H54 (cell line): ENCODE measurements at places on chromosomes 2 and 18.

GRCh38 chr2:15615301-15615920 is 23.7 kb downstream of the DDX1 start:
- no peak for DNase-seq

DNA sequence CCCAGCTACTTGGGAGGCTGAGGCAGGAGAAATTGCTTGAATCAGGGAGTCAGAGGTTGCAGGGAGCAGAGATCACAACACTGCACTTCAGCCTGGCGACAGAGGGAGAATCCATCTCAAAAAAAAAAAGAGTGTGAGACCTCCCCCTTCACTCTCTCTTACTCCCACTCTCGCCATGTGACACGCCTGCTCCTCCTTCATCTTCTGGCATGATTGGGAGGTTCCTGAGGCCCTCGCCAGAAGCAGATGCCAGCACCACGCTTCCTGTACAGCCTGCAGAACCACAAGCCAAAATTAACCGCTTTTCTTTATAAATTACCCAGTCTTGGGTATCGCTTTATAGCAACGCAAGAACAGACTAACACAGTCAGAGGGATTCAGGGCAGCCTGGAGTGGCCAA is 66.3 kb upstream of the CREB1 start:
- no peak for DNase-seq

GRCh38 chr18:80074697-80075096 is 34.4 kb upstream of the ADNP2 start:
- DNase-seq, result no peak

DNA sequence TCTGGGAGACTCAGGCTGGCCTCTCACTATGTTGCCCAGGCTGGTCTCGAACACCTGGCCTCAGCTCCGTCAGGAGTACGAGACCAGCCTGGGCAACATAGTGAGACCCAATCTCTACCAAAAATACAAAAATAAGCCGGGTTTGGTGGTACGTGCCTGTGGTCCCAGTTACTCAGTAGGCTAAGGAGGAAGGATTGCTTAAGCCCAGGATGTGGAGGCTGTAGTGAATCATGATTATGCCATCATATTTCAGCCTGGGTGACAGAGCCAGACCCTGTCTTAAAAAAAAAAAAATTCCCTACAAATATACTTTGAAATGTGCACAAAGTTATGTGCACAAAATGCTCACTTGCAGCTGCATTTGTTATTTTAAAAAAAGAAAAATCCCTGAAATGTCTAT is 26.3 kb upstream of the AGAP1 start:
- no peak for DNase-seq

DNA sequence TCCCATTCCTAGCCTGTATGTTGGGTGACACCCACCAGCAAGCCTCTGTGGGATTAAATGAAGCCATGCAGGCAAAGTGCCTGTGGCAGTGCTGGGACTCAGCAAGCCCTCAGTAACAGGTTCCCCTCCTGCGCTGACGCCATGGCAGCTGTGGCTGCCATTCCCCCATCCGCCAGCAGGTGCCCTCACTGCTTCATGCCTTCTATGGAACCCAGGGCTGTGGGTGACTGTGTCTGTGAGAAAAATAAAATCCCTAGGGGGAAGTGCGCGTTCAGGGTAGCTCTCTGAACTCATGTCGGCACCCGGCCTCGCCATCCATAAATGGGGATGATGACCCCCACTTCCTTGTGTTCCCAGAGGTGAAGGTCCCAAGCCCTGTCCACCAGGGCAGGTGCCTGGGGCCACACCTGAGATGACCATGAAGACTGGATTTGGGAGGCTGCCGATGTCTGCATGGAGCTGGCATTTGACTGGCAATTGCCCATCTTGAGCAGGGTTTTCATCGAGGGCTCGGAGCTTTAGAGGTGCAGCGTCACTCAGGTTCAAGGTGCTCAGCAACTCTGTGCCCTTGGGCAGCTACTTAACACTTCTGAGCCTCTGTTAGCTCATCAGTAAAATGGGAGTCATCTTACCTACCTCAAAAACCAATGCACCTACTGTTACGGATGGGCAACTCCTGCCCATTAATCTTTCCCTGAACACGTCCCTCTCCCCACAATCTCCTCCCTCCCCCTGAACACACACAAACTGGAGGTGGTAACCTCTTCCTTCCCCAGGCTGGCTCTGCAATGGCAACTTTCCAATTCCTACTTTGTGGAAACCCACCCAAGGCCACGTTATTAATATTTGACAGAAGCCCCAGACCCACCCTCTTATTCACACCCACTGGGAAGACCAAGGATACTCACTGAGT is 2.9 kb upstream of the MAL start:
- DNase-seq, result peak; percentile 81

GRCh38 chr2:74232426-74232825 is 34.0 kb downstream of the MTHFD2 start:
- no peak for DNase-seq

GRCh38 chr2:45826884-45827635 is 175.6 kb downstream of the PRKCE start:
- peak; percentile 76 for DNase-seq

DNA sequence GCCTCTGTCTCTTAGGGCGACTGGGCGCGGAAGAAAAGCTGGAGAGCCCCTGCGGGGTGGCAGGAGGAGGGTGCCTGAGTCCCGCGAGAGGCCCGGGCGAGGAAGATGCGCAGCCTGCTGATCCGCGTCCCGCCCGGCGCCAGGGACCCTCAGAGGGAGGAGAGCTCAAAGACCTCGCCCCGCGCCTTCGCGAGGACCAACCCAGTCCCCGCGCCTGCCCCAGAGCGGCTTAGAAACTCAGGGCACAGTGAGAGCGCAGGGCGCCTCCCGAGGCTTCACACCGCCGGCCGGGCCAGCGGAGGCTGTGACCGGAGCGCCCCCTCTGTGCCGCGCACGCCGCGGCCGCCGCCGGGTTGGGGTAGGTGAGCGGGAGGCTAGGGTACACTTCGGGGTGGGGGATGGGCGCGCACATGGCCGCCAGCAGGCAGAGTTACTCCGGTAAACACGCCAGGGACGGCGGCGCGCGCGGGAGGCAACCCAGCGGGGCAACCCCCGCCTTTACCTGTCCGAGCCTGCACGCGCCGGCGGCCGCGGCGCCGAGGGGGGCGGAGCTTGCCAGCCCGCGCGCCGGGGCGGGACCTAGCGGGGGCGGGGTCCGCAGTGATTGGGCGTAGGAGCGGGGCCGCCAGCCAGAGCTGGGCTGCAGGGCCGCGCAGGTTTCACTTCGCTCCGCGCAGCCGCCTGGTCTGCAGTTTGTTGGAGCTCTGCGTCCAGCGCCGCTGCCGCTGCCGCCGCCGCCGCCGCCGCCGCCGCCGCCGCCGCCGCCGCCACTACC is at the start of gene BCL2L11:
BCL2L11 (plus strand) TSS at position 662 of the 775 bp plus-strand sequence. CDS start 2,832 bp downstream, outside the sequence.
- DNase-seq, result peak; percentile 89

- DNase-seq, result no peak
Measured at GRCh38 chr2:161172901-161173540, 12.8 kb downstream of the TANK start.

GRCh38 chr2:159046966-159047365 is 78.5 kb downstream of the TANC1 start:
- no peak for DNase-seq

GRCh38 chr2:111019381-111019780 is 101.3 kb upstream of the BCL2L11 start:
- no peak for DNase-seq

GRCh38 chr2:60070196-60070595 is 483.3 kb downstream of the BCL11A start:
- no peak for DNase-seq

- no peak for DNase-seq
Measured at GRCh38 chr2:182248362-182248761, 178.5 kb downstream of the PDE1A start.

GRCh38 chr2:220703279-220703678 is 868.8 kb downstream of the EPHA4 start:
- DNase-seq, result no peak

- no peak for DNase-seq
Measured at GRCh38 chr2:207141386-207141785, 24.4 kb downstream of the KLF7 start.

- DNase-seq, result peak; percentile 55
Measured at GRCh38 chr2:235666213-235666781, 172.5 kb downstream of the AGAP1 start.

- no peak for DNase-seq
Measured at GRCh38 chr2:11839916-11840315, 93.5 kb downstream of the LPIN1 start.

DNA sequence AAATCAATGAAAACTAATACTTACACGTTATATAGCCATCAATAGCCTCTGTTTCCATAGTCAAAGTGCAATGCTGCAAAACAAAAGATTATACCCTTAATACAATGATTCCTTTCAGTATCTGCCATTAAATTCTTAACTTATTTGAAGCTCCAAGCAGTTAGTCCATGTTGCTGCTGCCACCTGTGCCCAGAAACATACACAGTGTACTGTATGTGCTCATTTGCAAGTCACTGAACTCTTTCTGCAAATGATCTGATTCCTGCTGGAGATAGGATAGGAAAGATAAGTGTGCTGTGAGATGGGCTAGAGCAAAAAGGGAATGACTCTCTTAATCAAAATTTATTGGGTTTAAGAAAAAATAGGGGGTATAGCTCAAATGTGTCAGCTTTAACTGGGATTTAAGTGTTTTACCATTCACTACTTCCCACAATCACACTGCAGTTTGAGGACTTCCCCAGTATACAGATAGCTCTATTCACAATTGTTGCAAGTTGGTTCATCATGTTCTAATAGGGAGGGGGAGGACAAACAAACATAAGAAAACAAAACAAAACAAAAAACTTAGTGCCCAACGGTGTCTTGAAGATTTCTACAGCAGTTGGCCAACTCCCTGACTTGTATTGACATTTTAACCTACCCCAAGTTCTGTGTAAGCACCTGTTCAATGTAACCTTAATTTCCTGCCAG is 2.7 kb downstream of the IKZF2 start:
- DNase-seq, result no peak

DNA sequence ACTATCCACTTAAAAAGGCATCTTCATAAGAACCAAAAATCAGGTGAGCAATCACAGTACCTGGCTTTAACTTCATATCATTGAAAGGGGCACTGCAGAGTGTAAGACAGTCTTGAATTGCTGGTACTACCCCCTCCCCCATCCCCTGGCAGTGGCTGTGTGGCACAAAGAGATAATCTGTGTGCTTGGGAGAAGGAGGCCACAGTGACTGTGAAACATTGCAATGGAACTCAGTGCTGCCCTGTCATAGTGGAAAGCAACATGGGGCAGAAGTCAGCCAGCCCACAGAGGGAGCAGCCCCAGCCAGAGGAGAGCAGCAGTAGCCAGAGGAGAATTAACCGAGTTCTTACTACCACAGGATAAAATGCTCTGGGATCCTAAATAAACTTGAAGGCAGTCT is 45.3 kb upstream of the UGP2 start:
- no peak for DNase-seq

DNA sequence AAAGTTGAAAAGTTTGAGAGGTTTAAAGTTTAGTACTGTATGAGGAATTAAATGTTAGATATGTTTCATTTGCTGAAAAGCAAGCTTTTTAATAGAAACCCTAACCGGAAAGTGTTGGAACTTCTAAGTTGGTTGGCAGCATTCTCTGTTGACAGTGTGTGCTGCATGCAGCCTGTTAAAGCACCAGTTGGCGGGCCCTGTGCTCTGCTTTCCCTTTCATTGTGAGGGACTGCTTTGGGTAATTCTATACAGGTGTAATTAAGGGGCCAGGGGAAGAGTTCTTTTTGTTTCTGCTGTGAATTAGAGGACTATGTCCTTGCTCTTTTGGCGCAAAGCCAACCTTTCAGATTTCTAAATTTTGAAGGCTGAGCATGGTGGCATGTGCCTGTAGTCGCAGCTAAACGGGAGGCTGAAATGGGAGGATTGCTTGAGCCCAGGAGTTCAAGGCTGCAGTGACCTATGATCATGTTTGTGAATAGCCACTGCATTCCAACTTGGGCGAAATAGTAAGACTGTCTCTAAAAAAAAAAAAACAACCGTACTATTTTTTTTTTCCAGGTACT is 20.1 kb downstream of the PLEKHB2 start:
- no peak for DNase-seq

GRCh38 chr2:218959141-218959731 is at the start of gene CDK5R2:
Gene CDK5R2 (plus strand): TSS chr2:218959666. CDS start chr2:218959821, 155 bp downstream.
- DNase-seq, result peak; percentile 100

- no peak for DNase-seq
Measured at GRCh38 chr2:129502781-129503180, 476.7 kb upstream of the RAB6C start.

GRCh38 chr2:69053416-69053965 is 40.5 kb downstream of the ANTXR1 start:
- no peak for DNase-seq

DNA sequence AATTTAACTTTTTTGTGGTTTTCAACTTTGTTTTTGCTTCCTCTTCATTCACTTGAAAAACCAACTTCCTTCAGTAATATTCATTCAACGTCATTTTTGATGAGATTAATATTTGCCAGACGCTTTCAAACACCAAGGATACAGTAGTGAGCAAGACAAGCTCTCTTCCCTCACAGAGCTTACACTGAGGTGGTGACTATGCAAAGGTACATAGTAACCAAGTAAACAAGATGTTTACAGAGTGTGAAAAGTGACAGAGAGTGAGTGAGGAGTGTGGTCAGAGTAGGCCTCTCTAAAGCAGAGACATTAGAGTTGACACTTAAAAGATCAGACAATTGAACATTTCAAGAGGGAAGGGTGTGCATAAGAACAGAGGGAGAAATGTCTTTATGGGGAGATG is 155.5 kb downstream of the TMEM247 start:
- DNase-seq, result no peak

- DNase-seq, result no peak
Measured at GRCh38 chr2:237022533-237022932, 63.2 kb upstream of the COPS8 start.
